Frontal cortex (tissue), 4 donors: ENCODE measurements at places on chromosomes 6 and 20. TPM values are rescaled to one million over a fixed set of nuclear protein-coding genes. Genes with fewer than 3 reads are reported as not detected.

Gene SYCP2
- total RNA-seq, result 4.1 TPM

Gene STX11
- under 0.01 TPM for total RNA-seq

DNA sequence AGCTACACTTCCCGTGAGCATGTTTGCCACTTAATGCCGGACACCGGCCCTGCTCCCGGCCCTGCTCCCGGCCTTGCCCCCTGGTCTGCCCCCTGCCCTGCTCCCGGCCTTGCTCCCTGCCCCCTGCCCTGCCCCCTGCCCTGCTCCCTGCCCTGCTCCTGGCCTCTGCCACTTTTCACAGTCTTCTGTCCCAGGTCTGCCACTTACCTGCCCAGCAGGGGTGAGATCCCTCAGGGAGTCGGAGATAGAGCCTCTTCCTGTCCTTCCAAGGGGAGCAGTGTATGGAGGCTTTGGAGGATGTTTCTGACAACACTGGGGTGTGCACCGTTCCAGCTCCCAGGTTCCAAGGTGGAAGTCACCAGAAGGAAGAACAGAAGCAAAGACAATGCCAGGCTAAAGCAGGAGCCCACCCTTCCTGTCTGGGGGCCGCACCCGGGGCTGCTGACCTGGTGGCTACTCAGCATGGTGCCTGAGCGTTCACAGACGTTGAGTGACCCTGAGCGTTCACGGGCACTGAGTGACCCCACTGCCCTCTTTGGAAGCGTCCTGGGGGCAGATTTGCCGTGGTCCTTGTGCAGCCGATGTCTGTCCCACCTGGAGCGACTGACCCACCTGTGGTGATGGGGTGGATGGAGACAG lies 199.8 kb downstream of the DLL1 start:
- DNase-seq, result no peak

- peak; percentile 65 for DNase-seq
Observed at GRCh38 chr6:100464903-100465700, at the start of gene SIM1. Gene SIM1 (minus strand): TSS chr6:100464921. CDS start chr6:100463468, 1,453 bp downstream.

- no peak for DNase-seq
Observed at GRCh38 chr6:121593011-121593641, 157.7 kb downstream of the GJA1 start.

Gene AURKA
- total RNA-seq, result 6.5 TPM

DNA sequence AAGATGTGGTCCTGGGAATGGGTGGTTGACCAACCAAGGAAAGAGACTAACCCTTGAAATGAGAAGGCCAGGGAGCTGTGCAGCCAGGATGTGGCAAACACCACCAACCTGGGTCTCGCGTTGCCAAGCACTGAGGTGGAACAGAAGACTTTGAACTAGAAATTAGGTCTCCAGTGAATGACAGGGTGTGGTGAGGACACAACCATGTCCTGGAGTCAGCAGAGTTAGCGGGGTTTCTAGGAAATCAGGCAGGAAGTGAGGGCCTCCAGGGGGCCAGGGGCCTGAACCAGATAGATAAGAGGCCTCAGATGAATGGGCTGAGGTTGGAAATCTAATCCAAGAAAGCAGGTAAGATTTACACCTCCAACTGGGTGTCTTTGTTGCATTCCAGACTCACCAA lies 353.3 kb upstream of the ARID1B start:
- DNase-seq, result no peak

DNA sequence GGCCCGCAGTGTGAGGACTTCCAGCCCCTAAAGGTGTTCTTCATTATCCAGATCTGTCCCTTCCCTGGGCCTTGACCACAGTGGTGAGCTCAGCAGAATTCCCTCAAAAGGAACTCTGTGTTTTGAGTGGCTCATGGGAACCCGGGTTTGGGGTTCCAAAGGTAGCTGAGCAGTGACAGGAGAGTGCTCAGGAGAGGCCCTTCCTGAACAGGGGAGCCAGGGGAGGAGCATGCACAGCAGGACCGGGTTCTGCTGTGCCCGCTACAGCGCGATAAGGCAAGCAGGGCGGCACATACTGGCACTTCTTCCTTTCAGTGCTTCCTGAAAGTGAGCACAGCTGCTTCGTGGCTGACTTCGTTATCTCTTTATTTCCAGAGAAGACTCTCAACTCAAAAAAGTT lies 88.3 kb downstream of the SSR1 start:
- no peak for DNase-seq

GRCh38 chr20:57672164-57672563 lies 37.7 kb downstream of the PMEPA1 start:
- no peak for DNase-seq

- DNase-seq, result no peak
Observed at GRCh38 chr20:11918391-11918845, 725 bp downstream of the BTBD3 start.

DNA sequence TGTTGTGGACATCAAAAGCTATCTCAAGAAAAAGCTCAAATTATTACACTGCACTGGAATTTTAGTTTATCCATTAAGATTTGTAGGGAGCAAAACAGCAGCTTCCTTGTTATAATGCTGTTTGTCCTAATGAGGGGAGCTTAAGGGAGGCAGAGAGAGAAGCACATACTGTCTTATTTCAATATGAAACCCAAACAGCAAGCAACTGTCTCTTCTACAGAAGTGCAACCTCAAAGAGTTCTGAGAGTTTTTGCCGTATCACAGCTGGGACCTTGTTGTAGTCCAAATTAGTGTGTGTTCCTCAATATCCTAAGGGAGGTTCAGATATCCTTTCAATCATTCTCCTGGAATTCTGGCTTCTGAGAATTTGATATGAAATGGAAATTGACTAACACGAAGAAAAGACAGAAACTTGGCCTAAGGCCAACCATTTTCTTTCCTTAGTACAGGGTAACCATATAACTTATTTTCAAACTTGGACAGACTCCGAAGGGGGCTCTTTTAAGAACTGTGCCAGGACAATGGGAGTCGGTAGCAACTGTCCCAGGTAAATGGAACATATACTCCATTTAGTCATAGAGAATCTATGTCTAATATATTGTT lies 149.3 kb upstream of the CCN2 start:
- DNase-seq, result no peak

DNA sequence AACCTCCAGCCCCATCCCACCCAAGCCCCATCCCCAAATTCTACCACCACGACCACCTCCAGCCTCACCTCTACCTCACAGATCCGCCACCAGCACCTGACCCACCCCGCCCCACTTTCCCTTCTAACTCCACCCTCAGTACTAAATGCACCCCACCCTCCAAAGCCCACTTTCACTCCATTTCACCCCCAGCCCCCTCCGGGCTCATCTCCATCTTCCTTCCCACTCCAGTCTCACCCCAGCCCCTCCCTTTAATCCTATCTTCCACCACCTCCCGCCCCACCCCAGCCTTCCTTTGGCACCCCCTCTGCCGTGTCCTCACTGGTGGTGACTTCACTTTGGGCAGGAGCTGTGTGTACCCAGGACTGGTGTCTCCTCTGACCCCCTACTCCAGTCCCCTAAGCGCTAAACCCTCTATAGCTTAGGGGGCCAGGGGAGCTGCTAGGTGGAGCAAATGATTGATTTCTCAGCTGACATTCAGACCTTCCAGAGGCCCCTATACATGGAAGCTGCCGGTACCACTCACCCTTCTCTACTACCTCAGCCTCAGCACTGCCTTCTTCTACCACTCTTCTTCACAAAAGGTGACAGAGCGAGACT lies 2.8 kb upstream of the NSFL1C start:
- no peak for DNase-seq

DNA sequence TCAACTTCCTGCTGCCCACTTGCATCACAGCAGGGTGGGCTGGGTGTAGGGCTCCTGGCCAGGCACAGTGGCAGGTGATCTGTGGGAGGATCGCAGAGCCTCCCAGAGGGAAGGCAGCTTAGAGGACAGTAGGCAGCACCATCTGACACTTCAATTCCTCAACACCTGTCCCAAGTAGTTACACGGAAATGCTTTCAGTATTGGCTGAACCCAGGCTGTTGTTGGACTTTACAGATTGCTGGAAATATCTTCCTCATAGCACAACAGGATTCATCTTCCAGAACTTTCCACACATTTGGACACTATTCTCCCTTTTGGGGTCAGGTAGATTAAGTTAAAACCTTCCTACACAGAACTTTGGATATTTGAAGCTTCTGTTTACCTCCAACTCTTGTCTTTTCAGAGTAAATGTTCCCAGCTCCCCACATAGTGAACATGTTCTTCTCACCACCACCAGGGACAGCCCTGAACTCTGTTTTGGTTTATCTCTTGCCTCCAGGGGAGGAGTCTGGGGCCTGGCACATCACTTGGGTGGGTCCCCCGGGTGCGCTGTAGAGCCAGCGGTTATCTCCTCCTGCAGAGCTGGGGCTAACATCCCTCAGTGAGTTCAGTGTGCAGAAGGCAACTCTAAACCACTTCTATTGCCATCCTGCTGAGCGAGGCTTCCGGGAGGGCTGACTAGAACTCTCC lies 3.5 kb upstream of the SLC22A2 start:
- DNase-seq, result no peak

DNA sequence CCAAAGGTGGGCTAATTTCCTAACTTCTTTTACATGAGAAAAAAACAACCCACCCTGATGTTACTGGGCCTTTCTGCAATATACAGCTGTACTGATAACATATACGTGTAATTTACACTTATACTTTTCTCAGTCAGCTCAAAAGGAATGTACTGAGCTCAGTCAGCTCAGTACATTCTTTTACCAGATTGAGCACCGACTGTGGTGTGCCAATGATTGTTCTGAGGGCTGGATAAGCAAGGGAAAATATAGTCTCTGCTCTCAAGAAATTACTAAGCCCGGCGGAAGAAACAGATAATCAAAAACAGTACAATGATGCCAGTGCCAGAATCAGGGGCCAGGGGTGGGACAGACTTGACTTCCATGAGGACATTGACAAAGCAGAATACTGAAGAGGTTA lies 10.0 kb upstream of the BLOC1S5 start:
- DNase-seq, result no peak

DNA sequence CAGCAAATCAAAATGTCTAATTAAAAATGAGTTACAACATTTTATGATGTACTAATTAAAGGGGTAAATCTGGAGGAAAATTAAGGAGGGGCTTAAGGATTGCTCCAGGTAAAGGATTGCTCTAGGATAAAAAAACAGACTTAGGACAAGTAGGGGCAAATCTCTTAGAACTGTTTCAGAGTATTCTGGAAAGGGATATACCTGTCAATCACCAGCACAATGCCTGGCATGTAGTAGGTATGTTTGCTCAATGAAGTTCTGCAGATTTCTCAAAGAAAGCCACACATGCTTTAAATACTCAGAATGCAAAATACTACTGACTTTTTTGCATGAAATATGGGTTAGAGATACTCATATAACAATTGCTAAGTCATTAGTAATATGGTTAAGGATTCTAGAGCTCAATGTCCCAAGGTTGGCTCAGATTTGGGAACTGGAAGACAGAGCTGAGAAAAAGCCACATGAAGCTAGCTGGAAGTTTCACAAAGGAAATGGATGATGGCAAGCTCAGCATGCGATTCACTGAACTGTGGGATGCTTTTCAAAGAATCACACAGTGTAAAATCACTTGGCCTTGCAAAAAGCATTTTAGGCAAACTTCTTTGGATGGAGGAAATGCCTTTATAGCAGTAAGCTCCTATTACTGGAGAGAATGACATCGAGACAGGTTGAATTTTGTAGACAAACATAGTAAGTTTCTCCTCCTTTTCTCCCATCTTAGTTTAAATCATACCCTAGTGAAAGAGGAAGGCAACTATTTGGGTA lies 72.8 kb downstream of the MAP3K5 start:
- no peak for DNase-seq

Gene ESF1
- total RNA-seq, result 17.1 TPM

DNA sequence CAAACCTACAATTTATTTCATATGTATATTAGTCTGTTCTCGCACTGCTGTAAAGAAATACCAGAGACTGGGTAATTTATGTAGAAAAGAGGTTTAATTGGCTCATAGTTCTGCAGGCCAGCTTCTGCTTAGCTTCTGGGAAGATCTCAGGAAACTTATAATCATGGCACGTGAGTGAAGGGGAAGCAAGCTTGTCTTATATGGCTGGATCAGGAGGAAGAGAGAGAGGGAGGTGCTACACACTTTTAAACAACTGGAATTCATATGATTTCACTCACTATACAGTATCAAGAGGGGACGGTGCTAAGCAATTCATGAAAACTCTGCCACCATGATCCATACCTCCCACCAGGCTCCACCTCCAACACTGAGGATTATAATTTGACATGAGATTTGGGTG lies 29.9 kb downstream of the PHACTR2 start:
- no peak for DNase-seq

Gene WFDC2
- total RNA-seq, result 3.3 TPM

Gene FNDC1
- total RNA-seq, result 1.2 TPM

GRCh38 chr20:37366743-37367142 lies 20.8 kb downstream of the SRC start:
- no peak for DNase-seq

Gene RSPH4A
- total RNA-seq, result 1.6 TPM

- DNase-seq, result no peak
Observed at GRCh38 chr6:127188744-127189143, 70.3 kb downstream of the RSPO3 start.

DNA sequence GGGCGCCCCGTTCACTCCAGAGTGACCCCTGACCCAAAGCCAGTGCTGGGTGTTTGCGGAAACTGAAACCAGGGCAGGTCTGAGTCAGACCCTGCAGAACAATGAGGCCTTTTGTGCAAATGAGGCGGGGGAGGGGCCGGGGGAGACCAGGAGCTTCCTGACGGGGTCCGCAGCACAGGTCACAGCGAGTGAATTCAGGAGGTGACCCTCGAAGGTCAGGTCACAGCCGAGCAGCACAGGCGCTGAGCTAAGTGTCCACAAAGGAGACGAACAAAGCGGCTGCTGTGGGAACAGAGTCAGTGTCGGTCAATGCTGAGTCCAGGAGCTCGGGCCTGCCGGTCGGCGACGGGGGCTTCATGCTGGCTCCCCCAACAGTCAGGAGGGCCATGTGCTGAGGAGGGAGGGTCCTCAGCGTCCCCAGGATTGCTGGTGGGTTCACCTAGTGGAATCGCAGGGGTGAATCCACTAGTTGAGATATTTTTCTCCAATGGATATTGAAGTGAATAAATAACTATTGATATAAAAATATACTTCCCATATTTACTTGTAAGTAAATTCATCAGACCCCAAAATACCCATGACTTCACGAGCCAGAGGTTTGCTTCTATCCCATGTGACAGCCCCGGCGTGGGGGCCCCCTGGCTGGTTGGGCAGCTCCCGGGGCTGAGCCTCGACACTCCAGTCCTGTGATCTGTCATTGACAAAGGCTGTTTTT lies 188.4 kb upstream of the SULF2 start:
- no peak for DNase-seq

DNA sequence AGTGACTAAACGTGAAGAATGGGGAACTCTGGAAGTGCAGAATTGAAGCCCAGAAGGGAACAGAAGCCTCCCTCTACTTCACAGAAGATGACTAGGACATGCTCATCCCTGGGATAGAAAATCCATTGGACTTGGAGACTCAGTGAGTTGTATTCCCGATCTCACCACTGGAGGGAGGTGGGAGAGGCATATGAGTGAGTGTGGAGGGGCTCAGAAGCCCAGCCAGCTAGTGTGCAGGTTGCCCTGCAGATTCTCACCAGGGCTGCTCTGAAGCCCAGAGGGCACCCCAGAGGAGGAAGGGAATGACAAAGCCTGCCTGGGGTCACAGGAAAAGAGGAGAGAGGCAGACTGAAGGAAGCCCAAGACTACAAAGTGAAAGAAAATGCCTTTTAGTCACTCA lies 42.1 kb upstream of the HLA-E start:
- no peak for DNase-seq

Gene SASH1
- total RNA-seq, result 23.2 TPM
